ENCODE measurements at places on chromosomes 5 and 9.

GRCh38 chr5:74851684-74852353 is 14.4 kb downstream of the FAM169A start:
- peak; percentile 26 for DNase-seq

- DNase-seq: no peak
Observed at GRCh38 chr5:150519560-150519945, 11.6 kb downstream of the NDST1 start.

GRCh38 chr9:26673261-26673660 is 219.3 kb downstream of the CAAP1 start:
- no peak for DNase-seq

DNA sequence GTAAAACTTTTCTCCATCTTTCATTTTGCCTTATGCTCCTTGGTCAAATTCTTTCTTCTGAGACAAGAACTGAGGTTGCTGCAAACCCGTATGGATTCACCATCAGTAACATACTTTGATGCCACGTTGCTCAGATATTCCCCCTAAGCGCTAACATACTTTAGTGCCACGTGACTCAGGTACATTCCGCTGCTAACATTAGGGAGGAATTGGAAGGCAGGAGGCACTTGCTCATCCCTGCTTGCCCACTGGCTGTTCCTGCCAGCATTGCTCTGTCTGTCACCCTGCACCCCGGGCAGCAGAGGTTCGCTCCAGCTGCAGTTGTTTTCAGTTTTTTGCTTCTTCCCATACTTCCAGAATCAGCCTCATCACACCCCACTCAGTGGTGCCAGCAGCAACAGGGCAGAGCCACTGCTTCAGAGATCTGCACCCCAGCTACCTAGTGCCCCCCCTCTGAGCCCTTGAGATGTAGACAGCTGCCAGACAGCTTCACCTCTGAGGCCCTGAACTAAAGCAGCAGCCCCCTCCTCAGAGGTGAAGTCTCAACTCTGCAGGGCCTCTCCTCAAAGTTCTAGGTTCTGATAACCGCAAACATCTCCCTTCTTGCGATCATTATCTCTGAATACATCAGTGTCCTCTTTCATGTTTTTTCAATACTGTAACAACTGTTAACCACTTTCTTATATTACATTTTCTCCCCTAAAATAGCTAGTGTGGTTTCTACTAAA is 228.0 kb upstream of the KIF2A start:
- DNase-seq: no peak

- no peak for DNase-seq
Observed at GRCh38 chr5:44659334-44659733, 149.4 kb upstream of the MRPS30 start.

- DNase-seq: no peak
Observed at GRCh38 chr9:18129809-18130334, 344.1 kb upstream of the ADAMTSL1 start.

GRCh38 chr5:154010660-154011059 is 28.1 kb downstream of the FAM114A2 start:
- no peak for DNase-seq

DNA sequence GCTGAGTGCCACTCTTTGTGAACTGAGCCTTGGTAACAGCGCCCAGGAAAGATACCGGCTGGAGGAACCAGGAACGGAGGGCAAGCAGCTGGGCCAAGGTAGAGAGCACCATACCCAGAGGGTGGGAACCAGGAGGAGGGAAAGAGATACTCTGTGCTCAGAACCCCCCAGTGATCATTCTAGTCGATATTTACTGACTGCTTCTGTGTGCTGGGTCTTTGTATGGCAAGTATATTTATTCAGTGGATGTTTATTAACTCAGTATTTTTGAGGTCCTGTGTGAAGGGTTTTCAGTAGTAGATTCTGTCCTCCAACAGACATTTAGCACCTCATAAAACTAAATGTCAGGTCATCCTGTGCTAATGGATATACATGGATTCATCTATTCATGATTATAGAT is 62.3 kb upstream of the RARS1 start:
- DNase-seq: no peak

DNA sequence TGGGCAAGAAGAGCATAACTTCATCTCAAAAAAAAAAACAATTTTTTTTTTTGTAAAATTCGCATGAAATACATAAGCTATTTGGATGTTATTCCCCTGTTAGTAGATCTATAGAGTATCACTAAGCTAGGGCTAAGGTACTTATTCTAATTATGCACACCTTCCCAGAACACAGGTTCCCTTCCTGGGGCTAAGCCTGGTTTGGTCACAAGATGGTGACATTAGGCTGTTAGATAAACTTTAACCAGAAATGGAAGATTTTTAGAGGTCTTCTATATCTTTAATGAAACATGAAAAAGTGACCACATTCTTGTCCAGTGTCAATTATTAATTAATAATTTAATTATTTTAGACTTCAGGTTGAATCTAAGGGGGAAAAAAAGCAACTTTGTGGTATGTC is 433.5 kb downstream of the CDH18 start:
- DNase-seq: no peak

GRCh38 chr5:1204693-1205242 is 3.4 kb downstream of the SLC6A19 start:
- no peak for DNase-seq

DNA sequence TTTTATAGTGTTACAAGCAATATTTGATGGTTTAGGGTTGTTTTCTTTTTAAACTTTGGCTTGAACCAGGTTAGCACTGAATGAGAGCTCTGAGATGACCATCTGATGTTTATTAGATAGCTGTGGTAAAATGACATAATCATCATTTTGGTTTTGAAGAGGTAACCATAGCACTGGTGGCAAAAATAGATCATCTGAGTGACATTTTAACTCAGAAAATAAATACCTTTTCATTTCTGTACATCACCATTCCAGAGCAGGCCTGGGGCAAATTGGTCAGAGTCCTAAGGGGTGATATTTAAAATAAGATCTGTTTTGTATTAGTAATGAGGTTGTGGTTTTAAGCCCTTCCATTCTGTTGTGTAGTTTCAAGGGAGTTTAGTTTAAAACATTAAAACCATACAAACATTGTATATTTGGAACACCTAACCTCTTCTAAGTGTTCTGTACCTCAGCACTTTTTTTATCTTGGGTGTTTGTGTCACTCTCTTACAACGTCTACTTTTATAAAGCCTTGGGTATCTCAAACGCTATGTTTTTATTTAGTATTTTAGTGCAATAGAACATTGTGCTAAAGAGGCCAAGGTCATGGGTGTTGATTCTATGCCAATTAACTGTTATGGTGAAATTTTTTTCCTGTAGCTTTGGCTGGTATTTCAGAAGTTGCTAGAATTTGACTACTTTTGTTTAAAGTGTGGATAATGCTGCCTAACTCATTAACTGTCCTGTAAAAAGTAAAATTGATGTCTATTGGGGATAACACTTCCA is 166.1 kb downstream of the CD180 start:
- peak; percentile 60 for DNase-seq

- DNase-seq: no peak
Observed at GRCh38 chr5:158748522-158748921, 351.2 kb downstream of the EBF1 start.

Data from fibroblast of skin of abdomen (primary cell).